ENCODE measurements at places on chromosomes 2 and 18. TPM values are rescaled to one million over a fixed set of nuclear protein-coding genes. Genes with fewer than 3 reads are reported as not detected.

The RNF144A gene
- polyA plus RNA-seq, result 27.5 TPM

The SKA1 gene
- 12.1 TPM for polyA plus RNA-seq

The PLGLB1 gene
- polyA plus RNA-seq, result 1.0 TPM

The NFATC1 gene
- polyA plus RNA-seq, result 5.5 TPM

The COL6A3 gene
- polyA plus RNA-seq, result 4.8 TPM

DNA sequence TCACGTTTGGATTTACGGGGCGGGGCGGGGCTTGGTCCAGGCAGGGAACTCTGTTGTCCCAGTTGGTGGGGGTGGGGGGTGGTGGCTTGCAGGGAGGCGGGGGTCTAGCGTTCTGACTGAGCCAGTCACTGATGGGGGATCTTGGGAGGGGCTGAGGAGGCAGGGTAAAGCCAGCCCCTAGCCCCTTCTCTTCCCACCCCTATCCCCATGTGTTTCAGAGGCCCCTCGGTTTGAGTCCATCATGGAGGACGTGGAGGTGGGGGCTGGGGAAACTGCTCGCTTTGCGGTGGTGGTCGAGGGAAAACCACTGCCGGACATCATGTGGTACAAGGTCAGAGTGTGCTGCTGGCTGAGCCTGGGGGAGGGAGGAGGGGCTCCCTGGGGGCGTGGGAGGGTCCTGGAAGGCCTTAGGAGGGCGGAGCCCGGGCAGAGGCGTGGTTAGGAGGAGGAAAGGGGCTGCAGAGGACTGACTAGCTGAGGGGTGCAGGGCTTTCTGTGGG, 22.0 kb upstream of the GMPPA start:
- peak; percentile 38 for DNase-seq

DNA sequence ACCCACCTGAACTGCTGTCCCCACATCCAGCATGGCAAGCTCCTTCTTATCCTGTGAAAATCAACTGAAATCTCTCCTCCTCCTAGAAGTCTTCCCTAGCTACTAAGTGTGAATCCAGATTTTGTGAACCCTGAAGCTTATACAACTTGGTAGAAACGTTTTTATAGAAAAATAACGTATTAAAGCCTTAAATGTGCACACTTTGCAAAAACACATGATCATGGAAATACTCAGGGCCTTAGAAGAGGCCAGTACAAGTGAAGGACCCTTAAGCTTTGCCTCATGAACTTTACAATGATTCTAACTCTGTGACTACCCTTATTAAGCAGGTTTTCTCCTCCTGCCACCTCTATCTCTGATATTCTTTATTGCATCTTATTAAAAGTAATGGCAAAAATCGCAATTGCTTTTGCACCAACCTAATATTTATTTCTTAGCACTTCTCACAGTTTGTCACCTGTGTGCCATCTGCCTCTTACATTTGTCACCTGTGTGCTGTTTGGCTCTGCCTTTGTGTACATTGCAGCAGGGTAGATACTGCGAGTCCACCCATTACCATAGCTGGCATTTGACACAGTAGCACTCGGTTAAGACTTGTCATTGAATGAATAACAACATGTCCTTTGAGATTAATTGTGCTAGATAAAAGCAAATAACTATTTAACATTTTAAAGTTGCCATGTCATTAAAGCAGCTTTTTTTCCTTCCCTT, 42.2 kb downstream of the FRZB start:
- no peak for DNase-seq

DNA sequence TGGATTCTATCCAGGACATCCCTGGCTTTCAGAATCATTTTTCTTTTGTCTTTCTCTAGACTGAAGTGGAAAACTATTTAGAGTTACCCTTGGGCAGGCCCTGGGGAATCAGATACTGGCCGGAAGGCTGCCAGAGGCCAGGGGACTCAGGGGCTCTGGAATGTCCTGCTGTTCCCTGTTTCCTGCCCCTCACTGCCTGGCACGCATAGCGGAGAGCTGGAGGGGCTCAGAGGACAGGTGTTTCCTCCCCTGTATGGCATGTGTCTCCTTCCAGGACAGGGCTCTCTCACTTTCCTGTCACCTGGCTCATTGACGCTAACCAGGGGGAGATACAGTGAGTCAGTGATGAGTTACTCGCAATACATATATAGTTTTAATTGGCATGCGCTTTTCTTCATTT, 38.8 kb downstream of the DYSF start:
- no peak for DNase-seq

DNA sequence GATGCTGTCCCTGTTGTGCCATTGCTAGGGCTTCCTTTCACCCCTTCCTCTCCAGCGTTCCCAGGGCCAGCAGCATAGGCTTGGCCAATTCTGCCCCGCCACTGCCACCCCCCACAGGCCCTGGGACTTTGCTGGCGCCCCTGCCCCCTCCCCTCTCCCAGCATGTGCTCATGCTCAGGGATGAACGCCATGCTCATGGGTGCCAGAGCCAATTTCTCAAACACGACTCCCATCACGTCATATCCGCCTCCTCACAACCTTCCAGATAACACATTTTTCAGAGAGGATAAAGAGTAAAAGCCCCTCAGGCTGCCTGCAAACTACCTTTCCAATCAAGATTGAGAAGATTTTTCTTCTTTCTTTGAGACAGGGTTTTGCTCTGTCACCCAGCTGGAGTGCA, 48.6 kb downstream of the DNMT3A start:
- DNase-seq, result no peak

DNA sequence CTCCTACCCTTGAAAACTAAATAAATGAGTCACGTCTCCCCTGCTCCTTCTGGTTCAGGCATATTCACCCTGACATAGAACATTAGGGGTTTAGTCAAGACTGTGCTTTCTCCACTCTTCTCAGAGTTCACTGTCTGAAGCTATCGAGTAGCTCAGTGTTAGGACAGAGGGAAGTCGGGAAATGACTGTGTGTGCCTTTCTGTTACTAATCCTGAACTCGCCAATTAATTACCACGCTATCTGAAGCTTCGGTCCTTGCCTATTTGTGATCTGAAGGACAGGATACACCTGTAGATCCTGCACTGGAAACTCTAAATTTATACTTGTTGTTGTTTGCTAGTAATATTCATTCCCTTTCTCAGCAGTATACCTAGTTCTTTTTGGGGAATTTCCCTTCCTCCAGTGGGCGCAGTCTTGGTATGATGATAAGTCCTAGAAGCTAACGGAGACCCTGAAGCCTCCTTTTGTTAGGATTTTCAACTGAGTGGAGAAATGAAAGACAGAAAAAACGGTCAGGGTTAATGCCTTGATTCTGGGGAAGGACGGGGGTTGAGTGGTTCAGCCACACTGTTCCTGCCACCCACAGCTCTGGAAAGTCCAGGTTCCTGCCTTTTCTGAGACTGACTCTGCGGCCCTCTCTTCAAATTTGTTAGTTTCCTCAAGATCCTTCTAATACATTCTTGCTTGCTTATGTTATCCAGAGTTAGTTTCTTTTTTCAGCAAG, 218.0 kb downstream of the DLGAP1 start:
- DNase-seq, result no peak

- DNase-seq, result no peak
Measured at GRCh38 chr2:226664140-226664539, 135.5 kb downstream of the IRS1 start.

GRCh38 chr2:52724585-52724984, 1043.0 kb upstream of the CHAC2 start:
- DNase-seq, result no peak

- no peak for DNase-seq
Measured at GRCh38 chr2:100218552-100218951, 76.2 kb upstream of the AFF3 start.

- DNase-seq, result no peak
Measured at GRCh38 chr2:121748202-121748601, 7.2 kb upstream of the TSN start.

DNA sequence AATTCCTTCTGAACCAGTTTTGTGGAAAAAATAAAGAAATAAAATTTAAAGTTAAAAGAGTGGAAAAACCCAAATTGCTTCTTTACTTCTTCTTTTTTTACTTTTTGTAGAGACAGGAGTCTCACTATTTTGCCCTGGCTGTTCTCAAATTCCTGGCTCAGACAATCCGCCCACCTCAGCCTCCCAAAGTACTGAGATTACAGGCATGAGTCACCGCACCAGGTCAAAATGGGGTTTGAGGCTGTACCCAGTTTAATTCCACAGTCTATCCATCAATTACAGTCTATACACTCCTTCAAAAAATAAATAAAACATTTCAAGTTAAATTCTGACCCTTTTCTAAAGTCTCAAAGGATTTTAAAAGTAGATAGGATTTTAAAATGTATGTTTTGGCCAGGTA, 120.3 kb downstream of the FAM161A start:
- no peak for DNase-seq

DNA sequence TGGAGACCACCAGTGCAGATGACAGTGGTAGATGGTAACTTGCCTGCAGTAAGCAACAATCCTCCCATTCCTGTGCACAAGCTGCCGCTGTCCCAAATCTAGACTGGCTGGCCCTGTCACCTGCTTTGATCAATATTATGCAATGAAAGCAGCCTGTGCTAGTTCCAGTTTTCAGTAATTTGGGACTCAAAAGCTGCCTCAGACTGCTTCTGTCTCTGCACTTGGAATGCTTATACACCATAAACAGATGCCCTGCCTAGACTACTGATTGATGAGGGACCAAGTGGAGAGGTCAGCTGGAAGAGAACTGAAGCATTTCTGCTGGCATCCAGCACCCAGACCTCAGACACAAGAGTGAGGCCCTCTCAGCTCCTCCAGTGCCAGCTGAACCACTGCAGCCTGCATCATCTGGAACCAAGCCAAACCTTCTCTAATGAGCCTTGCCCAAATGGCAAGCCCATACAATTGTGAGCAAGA, 24.9 kb downstream of the CCBE1 start:
- peak; percentile 64 for DNase-seq

GRCh38 chr2:109217362-109218086, 88.5 kb downstream of the SH3RF3 start:
- no peak for DNase-seq

Data from brain (organoid and tissue), 16 donors.